ENCODE measurements at places on chromosomes 11 and 22.

GRCh38 chr22:40399621-40400020, 29.2 kb downstream of the SGSM3 start:
- no peak for DNase-seq

- no peak for DNase-seq
Measured at GRCh38 chr11:128437136-128437535, 150.2 kb downstream of the ETS1 start.

GRCh38 chr11:75598264-75598663, 36.2 kb downstream of the SERPINH1 start:
- no peak for DNase-seq

DNA sequence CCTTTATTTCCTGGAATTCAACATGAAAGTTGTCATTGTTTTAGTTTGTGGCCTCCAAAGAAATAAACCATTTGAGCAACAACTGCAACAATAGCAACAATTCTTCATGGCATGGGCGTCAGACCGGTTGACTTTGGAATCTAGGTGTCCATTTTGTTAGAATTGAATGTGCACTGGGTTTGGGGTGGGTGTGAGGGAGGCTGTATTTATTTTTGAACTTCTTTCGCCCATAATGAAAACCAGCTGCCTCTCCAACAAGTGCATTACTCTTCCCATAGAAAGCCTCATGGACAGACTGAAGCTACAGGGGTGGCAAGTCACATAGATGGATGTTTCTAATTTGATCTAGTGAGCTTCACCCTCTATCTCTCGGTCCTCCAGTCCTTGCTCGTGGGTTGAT, 85.4 kb downstream of the ADAMTS15 start:
- no peak for DNase-seq

- DNase-seq: no peak
Measured at GRCh38 chr22:44758344-44758973, 6.1 kb downstream of the ARHGAP8 start.

GRCh38 chr11:75196426-75196825, 44.1 kb upstream of the TPBGL start:
- DNase-seq: no peak

- DNase-seq: no peak
Measured at GRCh38 chr22:29069463-29069862, 3.4 kb upstream of the KREMEN1 start.

- no peak for DNase-seq
Measured at GRCh38 chr22:43580271-43580750, 168.5 kb downstream of the MPPED1 start.

DNA sequence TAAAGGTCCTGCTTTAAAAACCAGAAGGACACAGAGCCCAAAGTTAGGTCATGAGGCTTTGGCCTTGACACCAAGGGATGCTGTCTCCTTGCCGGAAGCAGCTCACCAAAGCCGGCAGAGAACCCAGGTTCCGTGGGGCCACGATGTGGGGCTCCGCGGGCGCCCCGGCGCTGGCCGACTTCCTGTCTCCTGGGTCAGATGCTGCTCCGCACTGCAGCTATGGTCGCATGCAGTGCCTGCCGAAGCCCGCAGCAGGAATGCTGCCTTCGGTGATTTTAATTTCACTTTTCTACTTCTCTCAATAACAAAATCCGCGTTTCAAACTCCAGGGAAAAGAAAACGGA, 454 bp upstream of the OTUB1 start:
- peak; percentile 46 for DNase-seq

DNA sequence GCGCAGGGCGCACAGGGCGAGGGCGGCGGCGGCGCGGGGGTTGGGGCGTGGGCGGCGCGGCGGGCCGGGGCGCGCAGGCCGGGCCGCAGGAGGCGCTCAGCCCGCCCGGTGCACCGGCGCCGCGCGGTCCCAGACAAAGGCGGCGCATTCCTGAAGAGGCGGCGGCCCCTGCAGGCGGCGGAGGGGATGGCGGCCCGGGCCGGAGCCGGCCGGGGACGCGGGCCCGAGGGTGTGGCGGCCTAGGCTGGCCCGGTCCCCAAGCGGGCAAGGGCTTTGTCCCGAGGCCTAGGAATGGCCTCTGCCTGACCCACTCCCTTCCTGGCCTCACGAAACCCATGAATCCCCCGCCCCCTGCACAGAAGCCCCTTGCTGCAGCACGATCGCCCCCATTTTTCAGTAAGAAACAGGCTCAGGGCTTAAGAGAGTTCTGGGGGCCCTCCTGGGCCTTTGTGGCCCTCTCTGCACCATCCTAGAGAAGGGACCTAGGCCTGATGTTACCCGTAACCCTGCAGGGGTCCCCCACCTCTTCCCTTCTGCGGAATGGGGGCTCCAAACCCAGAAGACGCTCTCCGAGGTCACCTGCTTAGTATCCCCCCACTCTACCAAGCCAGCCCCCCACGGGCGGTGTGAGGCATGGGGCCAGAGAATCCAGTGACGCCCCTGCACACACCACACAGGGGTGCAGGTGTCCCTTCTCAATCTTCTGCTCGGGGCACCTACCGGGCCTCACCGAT, at the start of gene RTN4R:
Gene RTN4R, minus strand, starts transcription at position 40 of the 734 bp plus-strand sequence. CDS start 226 bp downstream, outside the sequence.
- peak; percentile 32 for DNase-seq

DNA sequence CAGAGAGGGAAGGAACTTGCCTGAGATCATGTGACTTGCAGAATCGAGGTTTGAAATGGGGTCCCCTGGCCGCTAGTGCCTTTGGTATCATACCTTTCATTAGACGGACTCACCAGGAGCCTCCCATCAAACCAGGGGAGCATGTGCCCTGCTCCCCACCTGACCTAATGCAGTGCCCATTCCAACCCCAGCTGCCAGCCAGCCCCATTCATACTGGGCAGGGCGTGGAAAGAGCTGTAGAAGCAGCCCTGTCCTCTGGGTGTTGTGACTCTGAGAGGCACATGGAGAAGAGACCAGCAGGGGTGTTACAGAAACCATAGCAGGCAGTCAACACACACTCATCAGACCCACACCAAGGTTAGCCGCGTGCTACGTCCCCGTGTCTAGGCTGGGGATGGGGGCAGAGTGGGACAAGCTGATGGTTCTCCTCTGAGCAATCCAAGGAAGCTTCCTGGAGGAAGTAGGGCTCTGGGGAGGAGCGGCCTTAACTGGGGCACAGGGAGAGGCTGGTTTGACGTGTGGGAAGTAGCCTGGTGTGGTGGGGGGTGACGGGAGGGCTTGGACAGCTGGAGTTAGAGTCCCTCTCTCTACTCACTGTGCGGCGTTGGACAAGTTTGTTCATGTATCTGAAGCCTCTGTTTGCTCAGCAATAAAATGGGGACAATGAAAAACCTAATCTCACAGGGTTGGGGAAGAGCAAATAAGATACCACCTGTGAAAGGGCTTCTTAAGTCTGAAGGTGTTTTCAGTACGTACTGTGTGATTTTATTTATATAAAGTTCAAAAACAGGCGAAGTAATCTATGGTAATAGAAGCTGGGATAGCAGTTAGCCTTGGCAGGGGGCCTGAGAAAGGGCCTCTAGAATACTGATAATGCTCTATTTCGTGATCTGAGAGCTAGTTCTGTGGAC, 14.0 kb downstream of the GRIK4 start:
- no peak for DNase-seq

GRCh38 chr22:16975155-16975885, 32.7 kb downstream of the GAB4 start:
- DNase-seq: no peak

- DNase-seq: no peak
Measured at GRCh38 chr11:77882396-77882795, 61.5 kb downstream of the AAMDC start.

GRCh38 chr11:76857781-76858410, 2.8 kb upstream of the ACER3 start:
- no peak for DNase-seq

- peak; percentile 51 for DNase-seq
Measured at GRCh38 chr22:23696326-23696851, 5.6 kb downstream of the RGL4 start.

DNA sequence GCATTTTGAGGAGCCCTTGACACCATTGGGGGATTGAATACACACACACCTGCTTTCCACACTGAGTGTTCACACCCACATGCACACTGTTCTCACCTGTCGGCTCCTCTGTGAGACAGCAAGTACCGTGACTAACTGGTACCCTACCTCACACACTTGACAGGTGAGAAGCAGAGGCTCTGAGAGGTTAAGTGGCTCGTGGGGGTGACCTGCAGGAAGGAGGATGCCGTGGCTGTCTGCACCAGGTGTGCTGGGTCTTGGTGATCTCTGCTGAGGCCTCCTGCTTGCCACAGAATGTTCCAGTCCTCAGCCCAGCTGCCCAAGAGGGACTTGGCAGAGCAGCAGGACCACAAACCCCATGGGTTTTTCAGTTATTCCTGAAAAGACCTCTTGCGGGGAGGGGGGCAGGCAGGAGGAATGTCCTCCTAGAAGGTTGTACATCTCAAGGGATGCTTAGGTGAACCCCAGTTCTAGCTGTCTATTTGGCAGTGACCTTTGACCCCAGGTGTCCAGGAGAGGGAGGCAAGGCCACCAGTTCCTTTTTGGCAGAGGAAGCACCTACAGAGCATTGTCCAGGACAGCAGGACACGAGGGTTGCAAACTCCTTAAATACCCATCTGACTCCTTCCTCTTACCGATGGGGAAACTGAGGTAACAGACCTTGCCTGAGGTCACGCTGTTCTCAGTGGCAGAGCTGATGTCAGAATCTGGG, 66.0 kb downstream of the SHISAL1 start:
- DNase-seq: no peak

DNA sequence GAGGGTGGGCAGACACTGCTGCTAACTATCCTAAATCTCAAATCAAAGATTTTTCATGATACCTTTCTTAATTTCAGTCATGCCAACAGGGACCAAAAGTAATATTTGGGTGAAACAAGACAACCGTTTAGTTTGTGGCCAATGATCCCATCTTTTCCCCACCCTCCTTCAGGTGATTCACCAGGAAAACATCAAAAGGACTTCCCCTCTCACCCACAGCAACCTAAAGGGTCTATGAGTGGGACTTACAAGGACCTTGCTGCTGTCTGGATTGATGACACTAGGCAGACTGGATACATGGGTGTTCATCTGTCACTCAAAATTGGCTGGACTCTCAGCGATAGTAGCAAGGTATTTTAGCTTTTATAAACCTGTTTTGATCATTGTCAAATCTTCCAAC, 62.0 kb upstream of the ZC3H12C start:
- DNase-seq: no peak

- DNase-seq: no peak
Measured at GRCh38 chr11:36383195-36383594, 87.1 kb downstream of the PRR5L start.

DNA sequence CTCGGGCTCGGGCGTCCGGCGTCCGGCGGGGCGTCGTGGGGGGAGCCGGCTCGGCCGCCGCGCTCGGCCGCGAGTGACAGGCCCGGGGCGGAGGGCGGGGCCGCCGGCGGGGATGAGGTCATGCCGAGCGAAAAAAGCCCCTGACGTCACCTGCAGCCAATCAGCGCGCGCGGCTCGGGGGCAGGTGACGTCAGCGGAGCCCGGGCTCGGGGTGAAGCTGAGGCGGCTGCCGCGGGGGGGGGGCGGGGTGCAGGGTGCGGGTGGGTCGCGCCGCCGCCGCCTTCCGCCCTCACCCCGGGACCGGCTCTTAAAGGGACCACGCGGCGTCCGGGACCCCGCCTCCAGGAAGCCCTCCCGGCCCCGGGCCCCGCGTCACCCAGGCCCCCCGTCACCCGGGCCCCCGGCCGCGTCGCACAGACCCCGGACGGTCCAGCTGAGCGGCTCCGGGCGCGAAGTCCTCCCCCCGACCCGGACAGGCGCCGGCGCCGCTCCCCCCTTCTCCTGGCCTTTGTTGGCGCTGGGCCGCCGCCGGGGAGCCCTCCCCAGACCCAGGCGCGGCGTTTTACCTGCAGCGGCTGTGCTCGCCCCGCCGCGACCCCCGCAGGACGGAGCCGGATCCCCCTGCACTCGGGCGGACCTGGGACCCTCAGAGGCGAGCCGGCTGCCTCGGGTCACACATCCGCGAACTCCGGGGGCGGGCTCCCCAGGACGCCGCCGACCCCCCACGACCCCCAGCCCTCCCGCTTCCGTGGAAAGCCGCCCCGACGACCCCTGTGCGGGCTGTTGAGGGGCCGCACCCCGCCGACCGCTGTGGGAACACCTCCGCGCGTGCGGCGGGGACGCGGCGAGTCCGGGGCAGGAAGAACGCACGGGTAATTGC, at the start of gene DUSP8:
Gene DUSP8, minus strand, starts transcription at position 75 of the 880 bp plus-strand sequence. CDS start 6,445 bp downstream, outside the sequence.
- DNase-seq: peak; percentile 93

GRCh38 chr11:59802639-59803176, 7.9 kb downstream of the MRPL16 start:
- no peak for DNase-seq

DNA sequence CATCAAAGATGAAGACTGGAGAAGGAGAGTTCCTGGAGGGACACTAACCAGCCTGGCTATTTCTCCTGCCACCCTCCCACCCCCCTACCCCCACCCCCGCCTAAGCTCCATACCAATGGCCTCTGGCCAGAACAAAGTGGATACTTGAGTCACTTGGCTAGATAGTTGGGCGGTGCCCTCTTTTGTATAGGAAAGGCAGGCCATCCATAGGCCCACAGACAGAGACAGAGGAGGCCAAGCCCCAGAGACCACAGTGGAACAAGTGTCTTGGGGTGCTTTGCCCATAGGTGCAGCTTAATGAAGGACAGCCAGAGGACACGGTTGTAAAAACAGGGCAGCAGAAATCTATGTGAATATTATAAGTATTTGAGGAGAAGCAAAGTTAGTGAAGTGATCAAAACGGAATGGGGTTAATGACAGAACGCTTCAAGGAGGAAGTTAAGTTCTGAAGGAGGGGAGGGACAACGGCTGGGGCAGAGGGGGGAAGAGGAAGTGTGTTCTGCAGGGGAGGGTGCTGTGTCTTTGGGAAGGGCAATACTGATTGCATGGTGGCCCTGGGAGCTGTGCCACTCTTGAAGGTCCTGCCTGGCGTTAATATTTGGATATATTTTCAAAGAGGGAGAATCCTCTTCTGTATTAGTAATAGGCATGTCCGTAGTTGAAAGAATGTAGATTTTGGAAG, 32.7 kb downstream of the FLI1 start:
- no peak for DNase-seq

All from activated T-helper 9 cell treated with anti-CD3 and anti-CD28 coated beads, Interleukin-2, amount 50 U/mL, for 16 hours (primary cell).